Upper lobe of right lung (tissue), 1 donor: ENCODE measurements at places on chromosomes 5 and 9.

DNA sequence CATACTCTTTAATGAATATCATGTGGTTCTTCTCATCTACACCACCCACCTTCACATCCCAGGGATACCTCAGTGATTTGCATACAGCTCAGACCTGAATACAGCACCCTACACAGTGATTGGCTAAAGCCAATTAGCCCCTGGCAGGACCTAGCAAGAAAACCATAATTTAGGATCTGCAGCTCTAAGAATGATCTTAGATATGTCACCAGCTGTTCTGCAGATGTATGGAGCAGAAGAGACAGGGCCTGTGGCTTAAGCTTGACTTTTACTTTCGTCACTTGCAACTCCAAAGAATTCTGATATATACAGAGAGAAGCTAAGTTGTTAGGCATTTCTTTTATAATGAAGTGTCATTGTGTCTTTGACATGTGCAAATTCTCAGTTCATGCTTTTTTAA lies 483.2 kb upstream of the C9orf72 start:
- no peak for DNase-seq

DNA sequence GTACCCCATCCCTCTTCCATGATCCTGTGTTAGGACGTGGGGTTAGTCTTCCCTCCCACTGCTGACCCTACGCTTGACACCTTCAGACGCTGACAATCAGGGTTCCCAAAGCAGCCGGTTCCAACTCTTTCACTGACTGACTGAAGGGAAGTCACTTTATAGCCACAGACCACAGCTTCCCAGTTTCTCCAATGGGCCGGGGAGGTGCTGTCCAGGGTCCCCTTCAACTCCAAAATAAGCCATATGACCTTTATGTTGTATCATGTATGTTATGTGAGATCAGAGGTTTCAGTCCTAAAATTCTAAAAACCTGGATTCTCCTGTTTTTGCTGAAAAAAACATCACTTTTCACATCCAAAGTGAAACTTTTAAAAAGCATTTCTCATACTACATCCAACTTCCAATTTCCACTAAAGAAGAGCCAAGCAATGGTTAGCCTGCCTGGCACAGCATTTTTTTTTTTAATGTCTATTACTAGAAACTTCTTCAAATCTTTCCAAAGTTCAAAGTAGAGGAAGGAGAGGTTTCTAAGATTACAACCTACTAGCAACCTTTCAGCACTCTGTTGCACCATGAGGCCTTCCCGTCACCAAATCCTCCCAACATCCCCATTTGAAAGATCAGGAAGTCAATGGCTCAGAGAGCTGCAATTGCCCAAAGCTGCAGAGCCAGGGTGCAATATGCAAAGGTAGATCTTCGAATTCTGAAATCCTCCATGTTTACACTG lies 5.2 kb downstream of the EPB41L4B start:
- no peak for DNase-seq

DNA sequence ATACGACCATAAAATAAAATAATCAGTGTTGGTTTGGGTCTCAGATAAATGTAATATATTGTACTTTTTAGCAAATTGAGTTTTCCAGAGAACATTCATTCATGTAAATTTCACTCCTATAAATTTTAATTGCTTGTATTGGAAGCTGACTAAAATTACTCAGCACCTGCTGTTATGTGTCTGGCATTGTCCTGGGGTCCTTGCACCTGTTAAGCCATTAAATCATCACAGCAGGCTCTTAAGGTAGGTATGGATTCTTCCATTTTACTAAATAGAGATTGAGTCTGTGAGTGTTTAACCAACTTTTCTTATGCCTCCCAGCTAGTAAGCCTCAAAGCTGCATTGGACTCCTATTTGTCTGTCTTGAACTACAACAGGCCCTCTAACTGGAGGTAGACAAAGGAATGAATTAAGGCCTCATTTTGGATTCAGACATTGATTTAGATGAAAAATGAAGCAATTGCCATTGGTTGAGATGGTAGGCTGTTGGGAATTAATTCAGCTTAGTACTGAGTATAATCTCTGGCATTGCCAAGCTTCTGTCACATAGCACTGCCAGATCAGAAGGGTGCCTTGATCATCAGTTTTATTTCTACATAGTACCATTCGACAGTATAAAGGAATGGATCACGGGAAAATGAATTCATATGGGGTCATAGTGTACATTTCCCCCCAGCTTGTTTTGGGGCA lies 78.9 kb downstream of the PARP8 start:
- no peak for DNase-seq

DNA sequence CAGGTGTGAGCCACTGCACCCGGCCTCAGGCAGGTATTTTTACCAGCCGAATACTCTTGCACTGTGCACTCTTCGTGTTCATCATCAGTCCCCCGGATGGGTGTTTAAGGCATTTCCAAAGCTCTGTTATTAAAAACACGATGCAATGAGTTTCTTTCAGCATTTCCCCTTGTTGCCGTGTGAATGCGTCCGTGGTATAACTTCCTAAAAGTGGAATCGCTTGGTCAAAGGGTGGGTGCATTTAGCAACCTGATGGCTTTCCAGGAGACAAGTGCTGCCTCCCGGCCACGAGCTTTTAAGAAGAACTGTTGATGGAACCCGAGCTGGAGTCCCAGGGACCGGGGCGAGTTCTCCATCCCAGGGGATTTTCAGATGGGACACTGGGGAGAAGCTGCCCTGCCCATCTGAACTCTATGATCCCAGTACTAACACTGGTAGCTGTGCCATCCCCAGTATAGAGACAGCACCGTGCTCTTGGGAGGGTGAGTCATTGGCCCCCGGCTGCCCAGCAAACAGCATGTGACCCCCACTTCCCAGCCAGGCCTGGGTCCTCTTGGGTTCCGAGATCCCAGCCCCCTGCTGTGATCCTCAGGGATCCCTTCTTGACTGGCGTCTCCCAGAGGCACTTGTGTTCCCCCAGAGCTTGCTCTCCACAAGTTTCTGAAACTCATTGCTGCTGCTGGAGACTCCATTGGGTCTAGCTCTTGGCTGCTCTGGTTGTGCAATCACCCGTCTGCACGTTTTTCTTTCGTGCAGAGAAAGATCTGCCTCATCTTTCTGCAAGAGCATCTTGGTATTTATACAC lies 169.5 kb upstream of the IER5L start:
- DNase-seq = no peak

DNA sequence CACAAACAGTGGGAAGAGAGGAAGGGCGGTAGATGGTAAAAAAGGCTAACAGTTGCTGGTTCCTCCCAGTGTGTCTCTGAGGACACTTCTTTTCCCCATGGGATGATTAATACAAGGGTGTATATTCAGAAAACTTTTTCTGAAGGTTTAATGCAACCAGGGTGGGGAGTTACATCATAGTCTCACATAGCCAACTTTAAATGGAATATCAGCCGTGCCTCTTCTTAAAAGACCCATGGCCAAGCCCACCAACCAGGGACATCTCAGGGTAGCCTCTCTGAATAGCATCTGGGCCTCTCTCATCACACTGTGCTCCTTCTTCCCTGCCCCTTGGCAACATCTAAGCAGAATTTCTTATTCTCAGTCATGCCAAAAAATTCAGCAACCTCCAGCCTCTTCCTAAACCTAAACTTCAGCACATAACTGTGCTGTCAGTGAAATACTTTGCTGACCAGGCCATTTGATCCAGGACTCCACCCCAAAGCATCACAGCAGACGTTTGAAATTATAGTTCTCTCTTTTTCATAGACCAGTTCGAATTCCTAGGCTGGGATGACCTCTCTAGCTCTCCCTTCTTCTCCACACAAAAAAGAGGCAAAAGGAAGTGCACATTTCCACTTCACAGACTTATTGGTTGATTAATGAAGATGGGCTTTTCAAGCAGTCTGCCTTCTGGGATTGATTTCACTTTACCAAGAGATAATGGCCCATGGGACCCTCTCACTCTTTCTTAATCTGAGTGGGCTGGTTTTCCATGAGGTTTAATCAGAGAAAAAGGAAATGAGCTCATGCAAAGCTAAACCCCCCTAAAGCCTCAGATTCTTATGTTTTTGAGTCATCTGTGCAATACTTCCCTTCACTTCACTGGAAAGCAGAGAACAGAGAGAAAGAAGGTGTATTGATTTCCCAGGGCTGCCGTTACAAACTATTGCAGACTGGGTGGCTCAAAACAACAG lies 85.1 kb upstream of the RAI14 start:
- no peak for DNase-seq

- DNase-seq = no peak
Observed at GRCh38 chr5:95871146-95871806, 48.8 kb upstream of the GLRX start.

- no peak for DNase-seq
Observed at GRCh38 chr5:32542216-32543059, 42.9 kb upstream of the SUB1 start.

DNA sequence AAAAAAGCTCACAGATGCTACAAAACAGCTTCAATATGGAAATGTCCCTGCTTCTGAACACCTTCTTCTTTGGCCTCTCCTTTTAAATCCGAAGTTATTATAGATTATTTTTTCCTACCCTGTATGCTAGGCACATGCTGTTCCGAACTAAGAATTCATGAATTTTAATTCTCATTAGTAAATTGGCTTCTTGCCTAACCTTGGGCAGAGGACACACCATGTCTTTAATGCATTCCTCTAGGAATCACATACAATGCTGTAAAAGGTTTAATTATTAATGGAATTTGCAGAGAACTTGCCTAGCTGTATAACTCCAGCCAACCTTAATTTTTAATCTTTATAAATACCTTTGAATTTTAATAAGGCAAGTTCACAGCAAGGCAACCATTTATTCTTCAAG lies 234.4 kb downstream of the NTRK2 start:
- no peak for DNase-seq

- DNase-seq = no peak
Observed at GRCh38 chr5:42392917-42393316, 30.3 kb upstream of the GHR start.

DNA sequence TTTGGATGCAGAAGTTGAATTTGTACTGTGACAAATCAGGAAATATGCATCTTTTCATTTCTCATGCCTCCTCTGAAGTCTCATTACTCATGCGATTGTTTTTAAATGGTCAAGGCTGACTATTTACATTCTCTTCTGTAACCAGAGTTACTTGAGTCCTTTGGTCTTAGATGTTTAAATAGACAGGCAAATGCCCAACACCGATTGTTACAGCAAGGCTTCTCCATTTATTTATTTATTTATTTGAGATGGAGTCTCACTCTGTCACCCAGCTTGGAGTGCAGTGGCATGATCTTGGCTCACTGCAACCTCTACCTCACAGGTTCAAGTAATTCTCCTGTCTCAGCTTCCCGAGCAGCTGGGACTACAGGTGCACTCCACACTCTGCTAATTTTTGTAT lies 72.7 kb upstream of the SLC28A3 start:
- no peak for DNase-seq

DNA sequence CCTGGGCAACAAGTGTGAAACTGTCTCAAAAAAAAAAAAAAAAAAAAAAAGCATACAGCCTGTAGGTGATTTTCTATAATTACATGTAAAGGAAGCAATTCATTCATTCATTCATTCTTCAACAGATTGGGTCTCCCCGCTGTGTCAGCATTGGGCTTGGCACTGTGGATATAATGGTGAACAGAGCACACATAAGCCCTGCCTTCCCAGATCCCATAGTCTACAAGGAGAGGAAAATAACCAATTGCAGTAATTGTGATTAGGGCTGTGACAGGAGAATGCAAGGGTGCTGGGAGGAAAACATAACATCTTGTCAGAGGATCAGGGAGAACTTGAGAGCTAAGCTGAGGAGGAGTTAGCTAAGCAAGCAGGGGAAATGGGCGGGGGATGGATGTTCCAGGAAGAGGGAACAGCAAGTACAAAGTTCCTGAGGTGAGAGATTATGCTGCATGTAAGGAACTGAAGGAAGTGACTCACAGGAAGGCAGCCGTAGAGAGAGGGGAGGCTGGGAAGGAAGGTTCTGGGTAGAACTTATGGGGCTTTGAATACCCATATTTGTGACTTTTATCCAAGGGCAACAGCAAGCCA lies 24.0 kb upstream of the KLF9 start:
- DNase-seq = no peak

- DNase-seq = no peak
Observed at GRCh38 chr9:78213712-78214111, 22.2 kb upstream of the CEP78 start.

DNA sequence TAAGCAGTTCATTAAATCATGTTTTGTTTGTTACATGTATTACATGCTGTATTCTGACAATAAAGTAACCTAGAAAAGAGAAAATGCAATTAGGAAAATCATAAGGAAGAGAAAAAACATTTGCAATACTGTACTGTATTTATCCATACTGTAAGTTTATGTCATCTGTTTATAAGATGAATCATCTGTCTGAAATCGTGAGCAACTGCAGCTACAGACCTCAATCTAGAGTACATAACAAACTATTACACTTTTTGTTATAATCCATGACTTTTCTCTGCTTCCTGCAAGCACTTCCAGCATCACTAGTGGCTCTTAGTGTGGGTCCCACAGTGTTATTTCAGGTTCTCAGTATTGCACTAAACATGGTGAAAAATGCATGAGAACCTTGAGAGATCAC lies 144.4 kb upstream of the NR4A3 start:
- DNase-seq = no peak

DNA sequence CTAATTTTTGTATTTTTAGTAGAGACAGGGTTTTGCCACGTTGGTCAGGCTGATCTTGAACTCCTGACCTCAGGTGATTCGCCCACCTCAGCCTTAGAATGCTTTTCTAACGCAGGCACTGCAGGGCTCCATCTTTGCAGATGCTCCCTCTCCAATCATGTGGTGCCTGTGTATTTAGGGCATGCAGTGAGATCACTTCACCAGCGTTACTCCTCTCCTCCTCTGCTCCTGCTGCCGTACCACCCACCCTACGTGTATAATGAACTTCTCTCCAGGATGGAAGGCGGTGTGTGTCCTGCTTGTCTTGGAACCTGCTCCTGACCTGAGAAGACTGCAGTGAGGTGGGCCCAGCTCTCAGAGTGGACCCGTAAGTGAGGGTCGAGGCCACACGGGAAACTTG lies 13.6 kb upstream of the CFAP157 start:
- DNase-seq = no peak

- DNase-seq = peak; percentile 56
Observed at GRCh38 chr9:134922932-134923240, 5.2 kb upstream of the FCN1 start.

DNA sequence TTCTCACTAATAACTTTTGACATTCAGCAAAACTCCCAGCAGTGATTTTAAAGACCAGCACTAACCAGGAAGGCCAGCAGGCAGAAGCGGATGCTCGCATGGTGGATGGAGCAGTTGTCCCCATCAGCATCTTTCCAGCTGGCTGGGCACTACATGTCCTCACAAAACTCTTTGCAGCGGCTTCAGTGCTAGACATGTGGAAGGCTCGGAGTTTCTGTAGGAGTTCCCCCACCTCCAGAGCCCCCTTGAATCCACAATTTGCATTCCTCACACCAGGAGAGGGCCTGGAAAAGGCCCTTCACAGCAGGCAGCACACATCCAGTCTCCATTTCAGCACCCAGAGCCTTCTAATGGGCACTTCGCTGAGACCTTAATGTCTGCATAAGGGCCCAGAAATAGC lies 85.6 kb downstream of the APTX start:
- DNase-seq = no peak
